ENCODE measurements at places on chromosomes 3 and 15.
A peak's percentile ranks its signal among the peaks of the same experiment; 100 is the strongest.

DNA sequence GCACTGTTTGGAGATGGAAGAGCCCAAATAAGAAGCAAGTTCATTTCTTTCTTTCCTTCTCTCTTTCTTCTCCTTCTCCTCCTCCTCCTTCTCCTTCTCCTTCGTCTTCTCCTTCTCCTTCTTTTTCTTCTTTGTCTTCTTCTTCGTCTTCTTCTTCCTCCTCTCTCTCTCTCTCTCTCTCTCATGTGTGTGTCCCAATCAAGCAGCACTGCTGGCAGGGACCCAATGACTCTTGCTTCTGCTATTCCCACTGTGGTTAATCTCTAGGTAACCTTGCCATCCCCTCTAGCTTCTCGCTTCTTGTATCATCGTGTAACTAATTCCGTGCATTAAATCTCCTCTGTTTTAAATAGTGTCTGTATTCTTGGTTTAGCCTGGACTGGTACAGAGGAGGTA lies 26.1 kb upstream of the ZNF280D start:
- ATAC-seq, result no peak

- peak; percentile 88 for ATAC-seq
Measured at GRCh38 chr15:68032672-68033071, 21.4 kb upstream of the PIAS1 start.

DNA sequence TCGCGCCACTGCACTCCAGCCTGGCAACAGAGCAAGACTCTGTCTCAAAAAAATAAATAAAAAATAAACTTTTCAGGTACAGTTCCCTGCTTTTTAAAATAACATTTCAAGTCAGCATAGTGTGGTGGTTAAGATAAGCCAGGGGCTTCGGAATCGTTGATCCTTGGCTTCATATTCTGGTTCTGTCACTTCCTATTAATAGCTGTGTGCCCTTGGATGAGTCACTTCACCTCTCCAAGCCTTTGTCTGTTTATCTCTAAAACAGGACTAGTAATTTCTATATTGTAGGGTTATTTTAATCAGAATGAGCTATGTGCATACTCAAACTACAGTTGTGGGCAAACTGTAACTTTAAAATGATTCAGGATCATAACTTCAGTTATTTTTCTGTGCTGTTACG lies 53.8 kb upstream of the SENP5 start:
- ATAC-seq, result no peak

DNA sequence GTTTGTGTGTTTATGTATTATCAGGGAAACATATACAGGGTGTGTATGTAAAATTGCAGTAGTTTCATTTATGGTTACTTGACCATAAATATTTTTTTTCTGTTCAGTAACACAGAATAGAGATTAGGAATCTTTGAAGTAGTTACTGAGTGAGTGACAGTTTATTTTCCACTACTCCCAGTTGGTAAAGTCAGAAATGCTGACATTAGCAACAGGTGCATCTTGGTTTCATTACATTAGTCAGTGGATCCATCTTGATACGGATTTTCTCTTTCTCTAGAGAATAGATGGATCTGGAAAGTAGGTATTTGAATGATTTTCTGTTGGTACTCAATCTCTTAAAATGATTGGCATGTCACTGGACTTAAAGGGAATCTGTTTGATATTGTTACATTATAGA lies 6.0 kb downstream of the UBE2E2 start:
- no peak for ATAC-seq

DNA sequence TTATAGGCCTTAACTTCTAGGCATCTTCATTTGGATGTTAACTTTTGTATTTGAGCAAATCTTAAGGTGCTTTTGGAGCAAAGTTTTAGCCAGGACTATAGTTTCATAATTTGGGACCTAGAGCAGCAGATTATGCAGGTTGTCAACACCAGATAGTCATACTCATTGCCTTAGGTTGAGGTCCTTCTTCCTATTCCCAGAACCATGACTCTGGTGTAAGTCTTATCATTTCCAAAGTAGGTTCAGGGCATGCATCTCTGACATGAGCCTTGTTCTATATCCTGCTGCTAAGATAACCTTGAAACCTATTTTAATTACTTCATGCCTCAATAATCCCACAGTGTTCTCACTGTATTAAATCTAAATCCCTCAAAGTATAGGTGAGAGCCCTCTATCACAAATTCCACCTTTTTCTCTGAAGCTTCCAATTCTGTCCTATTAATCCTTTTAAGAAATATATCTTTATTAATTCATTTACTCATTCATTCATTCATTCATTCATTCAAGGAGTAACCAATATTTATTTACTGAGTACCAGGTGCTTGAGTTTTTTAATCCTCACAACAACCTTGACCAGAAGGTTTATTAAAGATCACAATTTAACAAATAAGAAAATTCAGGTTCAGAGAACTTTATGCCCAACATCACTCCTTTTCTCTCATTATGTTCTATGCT lies 2.7 kb upstream of the FNDC3B start:
- ATAC-seq, result no peak

DNA sequence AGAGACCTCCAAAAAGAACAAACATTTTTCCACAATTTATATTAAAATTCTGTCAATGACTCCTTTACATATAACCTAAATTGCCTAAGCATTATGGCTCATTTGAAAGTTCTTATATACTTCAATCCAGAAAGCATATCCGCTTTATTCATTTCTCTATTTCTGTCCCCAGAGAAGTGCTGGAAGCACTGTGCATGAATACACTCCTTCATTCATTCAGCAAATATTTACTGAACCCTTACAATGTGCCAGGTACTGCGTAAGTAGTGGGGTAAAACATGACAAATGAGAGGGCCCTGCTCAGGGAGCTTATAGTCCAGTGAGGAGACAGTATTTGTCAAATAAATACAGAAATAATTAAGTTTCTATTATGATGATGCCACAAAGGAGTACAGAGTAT lies 3.3 kb downstream of the PDCD10 start:
- no peak for ATAC-seq

GRCh38 chr3:196942915-196943277 lies 568 bp upstream of the NCBP2 start:
- no peak for ATAC-seq

- ATAC-seq, result no peak
Measured at GRCh38 chr3:106438887-106439286, 570.1 kb upstream of the CBLB start.

DNA sequence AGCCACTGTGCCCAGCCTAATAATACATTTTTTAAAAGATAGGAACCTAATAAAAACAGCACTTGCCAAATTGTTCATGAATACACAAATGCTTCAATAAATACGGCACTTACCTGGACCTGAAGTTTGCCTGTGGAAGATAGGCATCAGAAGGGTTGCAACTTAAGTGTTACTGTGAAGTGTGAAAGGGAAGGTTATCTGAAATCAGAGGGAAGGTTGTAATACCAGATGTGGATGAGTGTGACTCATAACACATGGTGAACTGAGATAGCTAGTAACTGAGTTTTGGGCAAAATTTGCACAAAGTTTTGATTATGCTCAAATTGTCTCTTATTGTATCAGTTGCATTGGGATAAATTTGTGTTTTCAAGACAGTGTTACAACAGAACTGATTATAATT lies 68.0 kb downstream of the ATP11B start:
- ATAC-seq, result no peak

DNA sequence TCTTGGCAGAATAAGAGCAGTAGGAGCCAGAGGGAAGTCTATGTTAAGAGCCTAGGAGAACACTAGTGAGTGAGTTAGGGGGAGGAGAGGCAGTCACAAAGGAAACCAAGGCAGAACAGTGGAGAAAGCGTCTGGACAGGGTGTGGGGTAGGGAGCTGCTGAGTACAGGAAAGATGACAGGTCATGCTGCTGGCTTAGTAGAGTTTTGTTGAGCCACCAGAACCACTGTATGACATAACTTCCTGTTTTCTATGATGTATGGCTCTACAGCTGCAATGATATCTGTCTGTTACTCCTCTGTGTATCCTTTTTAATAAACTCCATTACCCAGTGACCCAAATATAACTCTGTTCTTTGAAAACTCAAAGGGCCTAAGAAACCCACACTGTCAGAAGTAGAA lies 10.6 kb upstream of the STT3B start:
- ATAC-seq, result peak; percentile 62

DNA sequence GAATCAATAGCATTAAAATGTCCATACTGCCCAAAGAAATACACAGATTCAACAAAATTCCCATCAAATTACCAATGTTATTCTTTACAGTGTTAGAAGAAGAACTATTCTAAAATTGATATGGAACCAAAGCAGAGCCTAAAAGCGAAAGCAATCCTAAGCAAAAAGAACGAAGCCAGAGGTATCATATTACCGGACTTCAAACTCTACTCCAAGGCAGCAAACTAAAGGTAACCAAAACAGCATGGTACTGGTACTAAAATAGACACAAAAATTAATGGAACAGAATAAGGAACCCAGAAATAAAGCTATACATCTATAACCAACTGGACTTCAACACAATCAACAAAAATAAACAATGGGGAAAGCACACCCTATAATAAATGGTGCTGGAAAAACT lies 167.5 kb downstream of the ADAMTS9 start:
- ATAC-seq, result no peak

DNA sequence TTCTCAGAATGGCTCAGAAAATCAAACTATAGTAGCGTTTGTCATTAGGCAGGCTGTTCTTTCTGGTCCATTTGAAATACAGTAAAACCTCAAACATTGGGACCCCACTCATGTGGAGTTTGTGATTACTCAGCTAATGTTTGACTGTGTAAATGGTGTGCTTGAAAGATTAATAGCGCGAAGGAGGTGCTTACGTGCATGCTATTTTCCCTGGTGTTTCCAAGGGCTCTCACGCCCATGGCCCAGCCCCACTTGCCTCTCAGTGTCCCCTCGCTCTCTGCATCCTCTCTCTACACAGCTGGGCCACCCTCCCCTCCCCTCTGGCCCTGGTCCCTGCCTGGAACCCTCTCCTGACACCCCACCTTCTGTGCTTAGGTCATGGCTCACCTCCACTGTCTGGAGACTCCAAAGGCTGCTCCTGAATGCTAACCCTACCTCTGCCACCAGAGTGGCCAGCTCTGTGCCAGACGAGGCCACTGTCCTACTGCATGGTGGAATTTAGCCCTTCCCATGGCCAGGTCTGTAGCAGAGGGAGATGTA lies 194.2 kb downstream of the PLCL2 start:
- no peak for ATAC-seq

DNA sequence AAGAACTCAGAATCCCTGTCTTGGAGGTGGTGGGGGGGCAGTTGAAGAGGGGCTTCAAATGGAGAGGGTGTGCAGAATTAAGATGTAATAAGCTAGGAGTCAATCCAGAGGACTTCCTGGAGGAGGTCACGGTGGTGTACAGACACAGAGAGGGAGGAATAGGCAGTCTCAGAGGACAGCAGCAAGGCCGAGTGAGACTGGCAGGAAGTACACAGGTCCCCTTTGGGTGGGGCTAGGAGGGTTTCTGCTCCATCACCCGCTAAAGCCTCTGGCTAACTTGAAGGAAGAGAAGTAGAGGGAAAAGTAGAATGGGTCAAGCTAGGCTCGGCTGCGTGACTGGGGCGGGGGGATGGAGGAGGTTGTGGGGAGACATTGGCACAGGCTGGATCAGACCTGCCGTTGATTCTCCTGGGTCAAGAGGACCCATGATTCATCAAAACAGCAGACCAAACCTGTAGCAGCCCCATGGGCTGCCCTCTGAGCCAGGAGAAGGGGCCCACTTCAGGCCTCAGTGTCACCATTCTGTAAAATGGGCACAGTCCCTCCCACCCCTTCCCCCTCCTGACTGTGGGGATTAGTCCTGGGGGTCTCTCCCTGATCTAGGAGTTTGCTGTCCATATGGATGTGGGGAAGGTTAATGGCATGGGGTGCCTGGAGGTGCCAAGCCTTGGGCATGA lies 16.9 kb downstream of the CSPG4 start:
- no peak for ATAC-seq

GRCh38 chr3:126684218-126684751 lies 19.8 kb upstream of the CHCHD6 start:
- no peak for ATAC-seq

DNA sequence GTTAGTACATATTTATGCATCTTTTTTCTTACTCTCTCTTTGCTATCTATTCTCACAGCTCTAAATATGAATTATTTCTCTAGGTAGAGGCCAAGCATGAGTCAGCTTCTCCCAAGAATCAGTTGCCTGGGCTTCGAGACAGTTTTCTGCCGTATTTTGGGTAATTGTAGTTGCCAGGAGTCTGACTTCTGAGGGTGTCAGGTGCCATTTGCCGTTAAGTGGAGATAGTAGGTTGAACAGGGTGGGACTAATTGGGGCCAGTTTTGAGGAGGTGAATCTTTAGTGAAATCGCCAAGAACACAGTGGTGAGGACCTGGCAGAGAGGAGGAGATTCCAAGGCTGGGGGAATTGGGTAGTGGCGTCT lies 7.8 kb upstream of the NRROS start:
- ATAC-seq, result no peak

- no peak for ATAC-seq
Measured at GRCh38 chr3:147297761-147298350, 108.5 kb downstream of the ZIC4 start.

- no peak for ATAC-seq
Measured at GRCh38 chr15:32843219-32843815, 125.5 kb downstream of the GREM1 start.

GRCh38 chr15:39458131-39458530 lies 122.7 kb upstream of the THBS1 start:
- ATAC-seq, result no peak

- ATAC-seq, result no peak
Measured at GRCh38 chr3:52454250-52454937, 553 bp upstream of the TNNC1 start.

DNA sequence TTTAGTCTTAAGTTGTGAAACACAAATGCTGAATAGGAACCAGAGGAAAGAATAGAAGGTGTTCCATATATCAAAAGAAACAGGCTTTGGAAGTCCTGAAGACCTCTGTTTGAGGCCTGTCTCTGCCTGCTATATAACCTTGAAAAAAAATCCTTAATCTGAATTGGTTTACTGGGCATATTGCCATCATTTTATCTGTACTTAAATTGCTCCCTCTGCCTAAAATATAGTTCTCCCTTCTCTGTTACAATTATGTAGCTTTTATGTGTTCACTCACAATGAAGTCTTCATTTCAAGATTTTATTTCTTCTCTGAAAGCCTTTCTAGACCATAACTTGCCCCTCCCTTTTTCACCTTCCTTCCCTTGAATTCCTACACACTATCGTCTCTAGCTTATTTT lies 21.2 kb downstream of the ARL13B start:
- no peak for ATAC-seq

DNA sequence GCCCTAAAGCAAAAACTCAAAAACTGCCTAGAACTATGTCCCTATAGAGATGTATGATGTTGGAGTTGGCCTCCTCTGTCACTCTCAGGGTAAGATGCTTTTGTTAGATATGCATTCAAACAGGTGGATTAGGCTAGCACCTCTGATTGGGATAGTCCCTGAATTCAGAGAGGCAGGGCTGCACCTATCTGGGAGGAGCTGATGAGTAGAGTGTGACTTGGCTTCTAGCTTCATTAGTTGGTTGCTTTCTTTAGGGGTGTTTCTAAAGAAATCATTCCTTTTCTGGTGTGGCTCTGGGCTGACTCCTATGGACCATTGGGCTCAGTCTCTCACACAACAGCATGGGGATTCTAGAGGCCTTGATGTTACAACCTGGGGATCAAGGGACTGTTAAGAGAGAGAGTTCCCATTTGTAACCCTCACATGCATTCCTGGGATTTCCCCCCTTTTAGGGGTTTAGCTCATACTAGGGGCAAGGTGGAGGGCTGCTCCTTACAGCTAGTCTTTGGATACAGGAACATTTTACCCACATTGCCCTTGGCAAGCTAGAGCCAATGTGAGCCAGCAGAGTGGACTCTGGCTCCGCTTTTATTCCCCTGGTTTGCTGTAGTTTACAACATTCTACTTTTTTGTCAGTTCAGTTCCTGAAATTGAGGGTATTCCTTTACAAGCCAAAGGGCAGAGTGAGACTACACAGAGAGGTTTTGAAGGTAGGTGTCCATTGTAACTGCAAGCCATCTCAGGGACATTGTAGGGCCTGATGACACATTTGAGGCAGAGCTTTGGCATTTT lies 7.5 kb downstream of the ZNF592 start:
- ATAC-seq, result no peak
